ENCODE measurements at places on chromosomes 13 and 19. TPM values are rescaled to one million over a fixed set of nuclear protein-coding genes. Genes with fewer than 3 reads are reported as not detected.

The FGF22 gene
- not detected for total RNA-seq

The DMKN gene
- total RNA-seq, result 13.6 TPM

The SLC1A6 gene
- not detected for total RNA-seq

The TTC9B gene
- 0.17 TPM for total RNA-seq

The MBD3L2 gene
- total RNA-seq, result not detected

The LHFPL6 gene
- 40.0 TPM for total RNA-seq

The ZNF506 gene
- total RNA-seq, result 20.7 TPM

The RANBP3 gene
- 52.1 TPM for total RNA-seq

The C1QTNF9 gene
- total RNA-seq, result not detected

The PDE4A gene
- total RNA-seq, result 6.3 TPM

The UBE2L5 gene
- total RNA-seq, result 0.17 TPM

The APC2 gene
- total RNA-seq, result 0.83 TPM

The SERTM1 gene
- not detected for total RNA-seq

The SYNE4 gene
- total RNA-seq, result 0.50 TPM

The SLC25A42 gene
- total RNA-seq, result 7.9 TPM

The KLF2 gene
- 2.8 TPM for total RNA-seq

The FAAP24 gene
- total RNA-seq, result 2.2 TPM

The ZNF816 gene
- total RNA-seq, result 12.9 TPM

The ZNF234 gene
- total RNA-seq, result 12.2 TPM

The CRX gene
- not detected for total RNA-seq

The ZIC5 gene
- total RNA-seq, result not detected

The SBK2 gene
- total RNA-seq, result not detected

The CEACAM4 gene
- total RNA-seq, result not detected

The CYP2B6 gene
- not detected for total RNA-seq

The SPRY2 gene
- total RNA-seq, result 20.1 TPM

The F2RL3 gene
- not detected for total RNA-seq

The GATAD2A gene
- total RNA-seq, result 40.5 TPM

The ZNF793 gene
- total RNA-seq, result 2.2 TPM

The STX10 gene
- 102 TPM for total RNA-seq

The DHDH gene
- total RNA-seq, result not detected

The NEK5 gene
- not detected for total RNA-seq

The PLK5 gene
- total RNA-seq, result not detected

The FXYD3 gene
- not detected for total RNA-seq

The ZNF763 gene
- 2.2 TPM for total RNA-seq

The ABHD13 gene
- 5.8 TPM for total RNA-seq

Measured in smooth muscle cell of trachea (primary cell).